ENCODE measurements at places on chromosomes 5 and 9.

DNA sequence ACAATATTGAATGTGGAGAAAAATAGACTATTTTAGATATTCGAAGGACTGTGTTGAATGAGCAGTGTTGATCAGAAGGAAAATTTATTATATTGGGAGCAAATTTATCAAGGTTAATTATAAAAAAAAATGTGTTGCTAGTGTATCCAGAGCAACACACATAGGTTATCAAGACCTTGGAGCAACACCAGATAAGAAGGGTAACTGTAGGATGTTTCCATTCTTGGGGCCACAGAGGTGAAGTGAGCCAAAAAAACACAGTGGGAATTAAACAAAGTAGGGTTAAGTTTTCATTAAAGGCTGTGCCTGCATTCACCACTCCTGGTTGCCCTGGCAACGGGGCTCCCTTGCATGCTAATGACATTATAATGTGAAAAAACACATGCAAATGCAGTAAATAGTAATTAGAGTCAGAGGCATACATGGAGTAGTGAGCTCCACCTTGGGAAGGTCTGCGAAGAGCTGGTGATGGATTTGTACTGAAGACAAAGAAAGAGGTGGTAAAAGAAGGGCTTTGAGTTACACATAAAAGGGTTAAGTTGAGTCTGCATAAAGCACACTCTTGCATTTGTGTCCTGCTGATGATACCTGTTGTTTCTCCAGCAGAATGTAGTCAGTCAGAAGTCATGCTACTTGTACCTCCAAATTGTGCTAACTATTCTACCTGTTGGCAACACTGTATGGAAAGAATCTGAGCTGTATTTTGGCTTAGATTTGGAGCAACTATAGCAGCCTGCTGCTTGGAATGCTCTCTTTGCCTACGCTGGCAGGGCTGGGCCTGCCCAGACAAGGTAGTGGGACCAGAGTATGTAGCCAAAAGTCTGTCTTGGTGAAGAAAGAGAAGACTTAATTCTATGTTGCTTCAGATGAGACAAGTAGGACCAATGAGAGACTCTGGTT, 59.6 kb downstream of the ATG10 start:
- DNase-seq, result no peak

- no peak for DNase-seq
These were observed 333.7 kb upstream of the EDIL3 start for GRCh38 chr5:84718377-84718776.

DNA sequence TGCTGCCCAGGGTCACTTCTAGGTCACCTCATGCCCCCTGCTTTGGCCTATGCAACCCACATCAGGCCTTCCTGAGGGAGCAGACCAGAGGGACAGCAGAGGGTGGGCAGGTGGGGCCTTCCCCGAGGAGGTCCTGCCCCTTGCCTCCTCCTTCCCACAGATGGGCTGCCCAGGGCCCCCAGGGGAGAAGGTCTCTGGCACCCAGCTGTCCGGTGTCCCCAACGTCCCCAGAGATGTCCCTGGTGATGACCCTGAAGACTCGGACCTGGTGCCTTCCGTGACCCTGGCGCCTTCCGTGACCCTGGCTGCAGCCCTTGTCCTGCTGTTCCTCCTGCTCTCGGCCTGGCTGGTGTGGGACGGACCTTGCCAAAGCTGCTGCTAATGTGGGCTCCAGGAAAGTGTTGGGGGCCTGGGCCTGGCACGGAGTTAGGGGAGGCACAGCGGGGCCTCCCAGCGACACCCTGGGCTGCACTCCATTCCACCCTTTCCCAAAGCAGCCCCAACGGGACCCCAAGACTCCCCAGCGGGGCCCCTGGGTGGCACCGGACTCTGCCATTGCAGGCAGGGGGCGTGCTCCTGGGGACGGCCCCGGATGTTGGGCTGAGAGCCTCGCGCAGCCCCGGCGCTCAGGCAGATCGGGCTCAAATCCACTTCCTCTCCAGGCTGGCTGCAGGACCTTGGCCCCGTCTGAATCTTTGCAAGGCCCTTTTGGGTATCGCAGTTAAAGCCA, 6.8 kb upstream of the SLC2A6 start:
- no peak for DNase-seq

GRCh38 chr5:90410178-90410762, 714 bp upstream of the CETN3 start:
- no peak for DNase-seq

DNA sequence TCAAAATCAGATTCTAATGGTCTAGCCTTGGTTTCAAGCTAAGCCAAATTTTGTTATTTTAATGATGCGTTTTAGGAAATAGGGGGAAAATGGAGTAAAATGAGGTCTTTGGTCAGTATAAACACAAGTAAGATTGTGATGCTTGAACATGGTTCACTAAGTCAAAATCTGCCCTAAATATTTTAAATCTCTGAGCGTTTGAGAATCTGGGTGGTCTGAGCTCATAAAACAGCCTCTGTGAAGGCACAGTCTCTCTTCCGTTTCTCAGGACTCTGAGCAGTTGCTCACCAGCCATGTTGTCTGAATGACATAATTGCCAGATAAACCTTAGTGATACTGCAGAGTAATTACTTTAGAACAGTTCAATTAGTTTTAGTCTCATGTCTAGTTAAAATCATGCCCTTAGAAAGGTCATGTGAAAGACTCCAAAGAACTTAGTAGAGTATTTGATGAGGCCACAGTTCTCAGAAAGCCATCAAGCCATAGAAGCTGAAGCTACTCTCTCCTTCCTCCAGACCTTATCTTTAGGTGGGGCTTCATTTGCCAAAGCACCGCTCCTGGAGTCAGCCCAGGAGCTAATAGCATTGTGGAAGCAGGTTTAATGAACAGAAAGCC, 257.1 kb upstream of the MAP3K1 start:
- no peak for DNase-seq

GRCh38 chr5:68182534-68182933, 33.0 kb upstream of the PIK3R1 start:
- no peak for DNase-seq

DNA sequence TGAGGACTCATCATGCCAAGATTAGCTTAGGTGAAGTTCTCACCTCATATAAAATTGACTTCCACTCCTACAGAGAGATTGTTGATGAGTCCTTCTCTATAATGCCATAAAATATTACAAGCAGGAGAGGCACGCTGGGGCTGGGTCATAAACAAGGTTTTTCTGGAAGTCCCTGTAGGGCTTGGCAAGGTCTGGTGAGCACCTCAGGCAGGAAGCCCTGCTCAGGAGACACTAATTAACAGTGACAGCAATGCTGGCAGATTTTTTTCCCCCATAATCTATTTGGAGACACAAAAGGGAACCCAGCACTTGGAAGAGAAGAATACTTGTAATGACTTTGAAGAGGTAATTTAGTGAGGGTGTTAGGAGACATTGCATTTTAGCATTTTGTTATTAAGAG, 118.7 kb downstream of the DIRAS2 start:
- no peak for DNase-seq

DNA sequence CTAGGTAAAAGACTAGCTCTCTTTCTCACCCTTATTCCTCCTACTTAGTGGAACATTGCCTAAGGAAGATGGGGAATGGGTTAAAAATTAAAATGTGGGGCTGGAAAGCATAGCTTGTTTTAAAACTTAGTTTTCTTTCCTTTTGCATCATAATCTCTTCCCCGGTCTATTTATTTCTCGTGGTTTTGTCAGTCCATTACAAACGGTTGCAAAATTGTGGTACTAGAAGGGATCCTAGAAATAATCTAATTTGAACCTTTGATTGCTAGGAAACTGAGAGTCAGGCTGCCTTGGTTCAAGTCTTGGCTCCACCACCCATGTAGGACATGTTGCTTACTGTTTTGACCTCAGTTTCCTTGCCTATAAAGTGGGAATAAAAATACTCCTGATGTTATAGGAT, 1.3 kb downstream of the IL31RA start:
- DNase-seq, result no peak

DNA sequence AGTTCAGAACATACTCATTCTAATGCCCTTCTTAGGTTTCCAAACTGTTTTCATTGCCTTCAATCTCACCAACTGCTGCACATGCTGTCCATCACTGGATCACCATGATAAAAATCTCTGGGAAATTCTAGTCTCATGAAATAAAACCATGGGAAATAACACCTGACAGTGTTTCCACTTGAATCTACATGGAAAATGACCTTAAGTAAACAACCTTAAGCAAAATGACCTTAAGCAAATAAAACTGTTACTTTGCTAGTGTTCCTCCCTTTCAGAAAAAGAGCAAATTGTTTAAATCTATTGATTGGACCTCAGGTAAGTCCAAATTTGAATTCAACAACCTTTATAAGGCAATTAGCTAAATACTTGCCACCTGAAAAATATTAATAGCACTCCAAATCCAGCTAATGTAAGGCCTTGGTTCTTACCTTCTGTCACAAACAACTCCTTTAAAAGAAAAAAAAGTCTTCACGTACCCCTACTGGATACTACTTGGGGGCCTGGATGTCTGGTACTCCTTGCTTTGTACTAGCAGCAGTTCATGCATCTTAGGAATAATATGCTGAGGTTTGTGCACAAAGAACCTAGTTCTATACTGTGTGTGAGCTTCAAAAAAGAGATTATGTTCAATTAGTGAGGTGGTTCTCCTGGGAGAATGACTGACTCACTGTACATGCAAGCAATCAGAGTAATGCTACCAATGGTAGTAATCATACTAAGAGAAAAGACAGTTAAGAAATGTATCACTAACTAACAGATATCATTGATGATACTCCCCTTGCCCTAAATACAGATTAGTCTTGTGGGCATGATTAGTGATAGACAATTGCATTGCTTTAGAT, 630.4 kb downstream of the PSAT1 start:
- DNase-seq, result no peak

- no peak for DNase-seq
These were observed 180.6 kb downstream of the EPB41L4A start for GRCh38 chr5:112238473-112238872.

DNA sequence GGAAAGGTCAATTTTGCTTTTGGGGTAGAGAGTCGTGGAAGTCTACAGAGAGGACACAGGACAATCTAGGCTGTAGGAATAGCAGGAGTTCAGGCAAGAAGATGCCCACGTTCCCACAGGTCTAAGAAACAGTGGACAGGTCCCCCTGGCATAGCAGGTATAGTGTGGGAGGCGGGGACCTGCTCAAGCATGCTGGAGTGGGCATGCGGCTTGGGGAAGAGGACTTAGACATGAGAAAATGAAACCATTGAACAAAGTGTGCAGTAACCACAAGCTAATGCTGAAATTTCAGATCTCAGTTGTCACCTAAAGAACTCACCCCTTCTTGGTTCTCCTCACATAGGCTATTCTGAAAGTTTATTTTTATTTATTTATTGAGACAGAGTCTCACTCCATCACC, 142.8 kb upstream of the EFNA5 start:
- no peak for DNase-seq

DNA sequence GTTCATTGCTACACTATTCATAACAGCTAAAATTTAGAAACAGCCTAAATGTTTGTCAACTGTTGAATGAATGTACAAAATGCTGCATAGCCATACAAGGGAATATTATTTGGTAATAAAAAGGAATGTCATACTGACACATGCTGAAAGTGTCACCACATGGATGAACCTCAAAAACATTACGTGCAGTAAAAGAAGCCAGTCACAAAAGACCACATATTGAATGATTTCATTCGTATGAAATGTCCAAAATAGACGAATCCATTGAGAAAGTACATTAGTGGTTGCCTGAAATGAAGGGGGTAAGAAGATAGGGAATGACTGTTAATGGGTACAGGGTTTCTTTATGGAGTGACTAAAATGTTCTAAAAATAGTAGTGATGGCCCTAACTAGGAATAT, 11.6 kb upstream of the ECM2 start:
- DNase-seq, result peak; percentile 8

DNA sequence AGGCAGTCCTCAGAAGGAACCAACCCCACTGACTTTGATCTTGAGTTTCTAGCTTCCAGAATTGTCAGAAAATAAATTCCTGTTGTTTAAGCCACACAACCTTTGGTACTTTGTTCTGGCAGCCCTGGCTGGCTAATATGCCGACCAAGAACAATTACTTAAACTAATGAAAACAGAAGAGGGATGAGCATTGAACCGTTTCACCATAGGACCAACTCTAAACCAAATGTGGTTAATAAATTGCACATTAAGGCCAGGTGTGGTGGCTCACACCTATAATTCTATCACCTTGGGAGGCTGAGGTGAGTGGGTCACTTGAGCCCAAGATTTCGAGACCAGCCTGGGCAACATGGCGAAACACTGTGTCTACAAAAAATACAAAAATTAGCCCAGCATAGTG, 160.9 kb upstream of the RAI14 start:
- no peak for DNase-seq

- no peak for DNase-seq
These were observed 35.0 kb upstream of the ROPN1L start for GRCh38 chr5:10406651-10407050.

DNA sequence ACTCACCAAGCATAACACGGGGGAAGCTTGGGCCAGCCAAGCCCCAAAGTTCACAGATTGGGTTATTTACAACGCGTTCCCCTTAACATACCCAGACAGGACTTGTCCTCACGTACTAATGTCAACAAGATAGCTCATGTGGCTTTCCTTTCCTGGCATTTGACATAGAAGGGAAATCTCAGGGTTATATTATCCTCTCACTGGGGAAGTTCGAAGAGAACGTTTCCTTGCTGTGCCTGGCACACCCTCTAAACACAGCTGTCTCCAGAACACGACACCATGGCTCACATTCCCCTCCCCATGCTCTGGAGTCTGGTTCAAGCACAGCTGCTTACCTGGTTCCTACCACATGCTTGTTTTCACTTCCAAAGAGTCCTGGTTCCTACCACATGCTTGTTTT, 46.8 kb upstream of the OTULINL start:
- DNase-seq, result no peak

GRCh38 chr5:56798521-56798920, 16.8 kb upstream of the MAP3K1 start:
- DNase-seq, result no peak

DNA sequence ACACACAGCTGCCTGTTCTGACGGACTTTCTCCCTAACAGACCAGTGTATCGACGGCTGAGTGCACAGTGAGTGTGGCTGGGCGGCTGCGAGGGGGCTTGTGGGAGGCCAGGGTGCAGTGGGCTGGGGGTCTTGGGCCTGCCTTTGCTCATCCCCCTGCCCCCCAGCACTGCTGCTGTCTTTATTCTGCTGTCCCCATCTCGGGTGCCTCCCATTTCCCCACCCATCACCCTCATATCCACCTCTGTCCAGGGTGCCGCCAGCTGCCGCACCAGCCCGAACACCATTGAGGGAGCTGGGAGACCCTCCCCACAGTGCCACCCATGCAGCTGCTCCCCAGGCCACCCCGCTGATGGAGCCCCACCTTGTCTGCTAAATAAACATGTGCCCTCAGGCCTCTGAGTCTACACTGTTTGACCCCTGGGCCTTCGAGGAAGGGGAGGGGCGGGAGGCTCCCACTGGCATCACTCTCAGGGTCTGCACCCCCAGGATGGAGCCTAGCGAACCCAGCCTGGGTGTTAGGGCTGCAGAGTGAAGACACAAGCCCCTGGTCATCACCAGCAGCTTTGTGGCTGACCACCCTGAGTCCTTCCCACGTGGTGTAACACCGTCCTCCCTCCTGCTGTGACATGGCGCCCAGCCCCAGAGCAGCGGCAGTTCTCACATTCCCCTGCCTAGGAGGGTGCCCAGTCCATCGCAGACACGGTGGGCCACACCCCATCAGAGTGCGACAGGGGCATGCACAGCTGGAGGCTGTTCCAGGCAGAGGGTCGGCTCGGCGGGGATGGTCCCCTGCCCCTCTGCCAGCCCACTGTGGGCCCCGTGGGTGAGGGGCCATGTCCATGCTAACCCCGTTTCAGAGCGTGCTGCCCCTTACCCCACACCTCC, 4.0 kb downstream of the LCN2 start:
- no peak for DNase-seq
